Cerebellum (tissue), 4 donors: ENCODE measurements at places on chromosomes 4 and X.

DNA sequence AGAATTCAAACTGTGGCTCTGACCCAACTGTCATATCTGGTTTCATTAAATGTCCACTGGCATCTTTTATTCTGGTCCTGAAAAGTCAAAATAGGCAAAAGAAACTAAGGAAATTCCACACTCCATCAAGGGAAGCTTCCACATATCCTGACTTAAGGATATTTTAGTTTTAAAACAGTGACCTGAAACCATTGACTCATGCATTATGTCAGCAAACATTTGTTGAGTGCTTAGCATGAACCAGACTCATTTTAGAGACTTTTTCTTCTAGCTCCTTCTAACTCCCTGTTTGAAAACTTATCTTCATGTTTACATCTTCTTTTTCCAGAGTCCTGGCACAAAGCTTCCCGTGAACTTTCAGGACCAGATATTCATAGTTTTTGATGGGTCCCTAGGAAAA, 6.9 kb upstream of the CXCL1 start:
- DNase-seq, result no peak

- no peak for DNase-seq
These were observed 12.0 kb upstream of the SLC2A9 start for GRCh38 chr4:10033191-10033881.

GRCh38 chr4:47827343-47828047, 10.4 kb downstream of the CORIN start:
- no peak for DNase-seq

DNA sequence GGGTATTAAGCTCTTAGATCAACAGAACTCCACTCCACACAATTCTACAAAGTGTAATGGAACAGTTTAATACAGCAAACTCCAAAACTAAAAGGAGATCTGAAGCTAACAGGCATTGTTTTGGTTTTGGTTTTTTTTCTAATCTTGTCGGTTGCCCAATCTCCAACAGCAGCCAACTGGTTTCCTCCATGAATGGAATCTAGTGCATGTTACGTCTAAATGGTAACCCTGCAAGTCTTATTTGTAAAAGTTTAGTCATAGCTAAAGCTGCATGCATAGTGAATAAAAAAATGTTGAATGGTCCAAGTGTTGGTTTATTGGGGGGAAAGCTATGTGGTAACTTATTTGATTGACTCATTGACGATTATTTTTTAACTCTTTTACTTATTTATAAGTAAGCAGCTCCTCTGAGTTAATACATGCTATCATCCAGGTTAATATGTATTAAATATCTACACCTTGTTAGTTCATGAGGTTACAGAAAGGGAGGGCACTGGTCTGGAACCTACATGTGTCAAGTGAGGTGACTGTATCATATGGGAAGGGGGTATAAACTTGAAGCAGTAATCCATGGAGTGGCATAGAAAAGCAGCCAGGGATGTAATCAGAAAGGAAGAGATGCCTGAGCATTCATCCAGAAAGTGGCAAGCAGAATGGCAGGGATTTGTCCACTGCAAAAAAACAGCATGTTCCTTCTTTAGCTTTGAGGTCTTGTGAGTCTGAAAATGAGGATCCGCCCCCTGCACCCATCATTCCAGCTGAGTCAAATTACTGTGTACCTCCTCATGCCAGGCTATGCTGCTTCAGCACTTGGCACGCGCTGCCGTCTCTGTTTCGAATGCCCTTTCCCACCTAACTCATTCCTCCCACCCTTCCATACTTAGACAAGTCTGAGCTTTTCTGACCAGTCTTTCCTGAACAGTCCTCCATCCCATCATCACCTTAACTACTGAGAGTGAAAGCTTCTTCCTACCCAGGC, 81.7 kb downstream of the PDGFC start:
- no peak for DNase-seq

GRCh38 chr4:139535871-139536234, 20.2 kb downstream of the SETD7 start:
- no peak for DNase-seq

DNA sequence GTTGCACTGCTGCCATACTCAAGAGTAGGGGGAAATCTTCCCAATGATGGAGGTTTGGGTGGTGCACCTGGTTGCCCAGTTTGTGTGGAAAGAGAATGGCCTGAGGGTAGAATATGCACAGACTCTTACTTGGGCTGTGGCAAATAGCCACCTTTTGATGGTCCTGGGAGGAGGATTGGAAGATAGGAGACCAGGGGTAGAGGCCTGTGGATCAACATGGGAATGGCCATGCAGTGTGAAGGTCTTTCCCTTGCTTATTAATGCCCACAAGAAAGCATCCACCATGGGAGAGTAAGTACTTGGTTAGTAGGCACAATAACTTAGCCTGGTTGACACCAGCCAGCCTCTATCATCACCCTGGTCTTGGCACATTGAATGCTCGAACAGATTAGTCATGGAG, 156.8 kb upstream of the LEF1 start:
- no peak for DNase-seq

GRCh38 chr4:74111990-74112389, 13.0 kb upstream of the CXCL2 start:
- no peak for DNase-seq

DNA sequence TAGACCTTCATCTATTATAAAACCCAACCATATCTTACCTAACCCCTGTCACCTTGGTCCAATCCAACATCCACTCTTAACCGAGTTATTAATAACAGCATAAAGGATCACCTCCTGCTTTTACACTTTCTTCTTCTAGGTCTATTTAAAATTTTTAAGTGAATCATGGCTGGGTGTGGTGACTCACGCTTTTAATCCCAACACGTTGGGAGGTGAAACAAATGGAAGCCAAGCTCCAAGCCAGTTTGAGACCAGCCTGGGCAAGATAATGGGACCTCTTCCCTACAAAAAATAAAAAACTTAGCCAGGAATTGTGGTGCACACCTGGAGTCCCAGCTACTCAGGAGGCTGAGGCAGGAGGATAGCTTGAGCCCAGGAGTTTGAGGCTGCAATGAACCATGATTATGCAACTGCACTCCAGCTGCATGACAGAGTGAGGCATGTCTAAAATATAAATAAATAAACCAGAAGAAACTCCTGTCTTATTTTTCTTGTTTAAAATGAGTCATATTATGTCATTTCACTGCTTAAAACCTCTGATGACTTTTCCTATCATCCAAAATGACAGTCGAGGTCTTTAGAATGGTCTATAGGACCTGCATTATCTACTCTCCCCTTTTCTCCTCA, 188.4 kb downstream of the GASK1B start:
- DNase-seq, result no peak

DNA sequence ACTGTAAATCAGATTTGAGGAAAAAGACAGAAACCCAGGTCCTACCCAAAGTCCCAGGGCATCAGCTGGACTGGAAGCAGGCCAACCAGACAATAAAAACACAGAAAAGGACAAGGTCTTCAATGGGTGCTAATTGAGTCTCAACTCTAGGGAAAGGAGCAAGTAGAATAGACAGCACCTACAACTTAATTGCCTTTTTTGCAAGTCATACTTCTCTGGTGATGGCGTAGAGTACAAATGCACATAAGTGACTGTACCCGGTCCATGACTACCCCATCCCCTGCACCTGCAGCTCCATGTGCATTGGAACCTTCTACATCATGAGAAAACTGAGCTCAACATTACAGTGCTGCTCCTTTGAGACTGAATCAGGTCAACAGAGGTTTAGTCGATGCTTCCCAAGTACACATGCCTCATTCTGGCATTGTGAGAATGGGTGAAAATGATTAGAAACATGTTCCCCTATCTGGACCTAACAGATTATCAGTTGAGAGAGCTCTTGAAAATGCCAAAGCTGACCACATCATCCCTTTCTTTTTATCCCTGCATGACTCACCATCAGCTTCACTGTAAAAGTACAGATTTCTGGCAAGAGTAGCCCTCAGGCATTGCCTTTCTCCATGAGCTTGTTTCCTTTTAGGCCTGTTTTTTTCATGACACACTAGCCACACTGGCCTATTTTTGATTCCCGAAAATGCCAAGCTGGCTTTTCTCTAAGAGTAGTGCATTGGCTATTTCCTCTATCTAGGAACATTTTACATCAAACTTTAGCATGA, 298.3 kb downstream of the HS3ST1 start:
- peak; percentile 41 for DNase-seq

GRCh38 chrX:19627533-19627932, 112.2 kb upstream of the MAP3K15 start:
- no peak for DNase-seq

GRCh38 chr4:80010316-80010715, 62.7 kb downstream of the ANTXR2 start:
- DNase-seq, result no peak

DNA sequence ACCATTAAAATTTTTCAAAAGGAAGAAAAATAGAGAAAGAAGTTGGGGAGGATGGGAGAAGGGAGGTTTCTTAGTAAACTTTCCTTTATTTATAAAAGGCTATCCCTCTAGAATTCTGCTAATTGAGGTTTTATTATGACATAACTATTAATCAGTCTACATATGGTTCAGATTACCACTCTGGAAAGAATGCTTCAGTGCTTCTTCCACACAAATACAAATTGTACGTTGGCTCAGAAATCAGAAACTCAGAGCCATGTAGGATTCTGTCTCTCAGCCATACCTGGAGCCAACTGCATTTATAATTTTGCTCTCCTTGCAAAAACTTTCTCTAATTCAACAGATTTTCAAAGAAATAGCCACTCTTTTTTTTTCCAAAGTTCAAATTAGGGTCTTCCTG, 37.1 kb downstream of the SRPX start:
- no peak for DNase-seq

DNA sequence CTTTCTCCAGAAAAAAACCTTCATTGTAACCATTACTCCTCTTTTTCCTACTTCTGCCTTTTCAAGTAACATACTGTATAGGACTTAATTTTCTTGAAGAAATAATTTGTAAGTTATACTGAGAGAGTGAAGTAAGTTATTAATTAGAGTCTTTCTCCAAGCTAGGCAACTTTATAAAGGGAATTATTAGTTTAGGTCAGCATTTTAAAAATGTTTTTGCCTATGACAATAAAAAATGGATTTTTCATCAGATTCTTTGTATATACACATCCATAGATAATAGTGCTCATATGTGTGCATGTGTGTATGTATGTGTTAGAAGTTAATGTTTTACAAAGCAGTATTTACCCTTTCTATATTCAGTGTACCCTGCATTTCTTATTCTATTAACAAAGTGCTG, 10.4 kb upstream of the NUDT6 start:
- DNase-seq, result no peak

GRCh38 chr4:99131378-99131777, 12.7 kb downstream of the ADH4 start:
- no peak for DNase-seq

DNA sequence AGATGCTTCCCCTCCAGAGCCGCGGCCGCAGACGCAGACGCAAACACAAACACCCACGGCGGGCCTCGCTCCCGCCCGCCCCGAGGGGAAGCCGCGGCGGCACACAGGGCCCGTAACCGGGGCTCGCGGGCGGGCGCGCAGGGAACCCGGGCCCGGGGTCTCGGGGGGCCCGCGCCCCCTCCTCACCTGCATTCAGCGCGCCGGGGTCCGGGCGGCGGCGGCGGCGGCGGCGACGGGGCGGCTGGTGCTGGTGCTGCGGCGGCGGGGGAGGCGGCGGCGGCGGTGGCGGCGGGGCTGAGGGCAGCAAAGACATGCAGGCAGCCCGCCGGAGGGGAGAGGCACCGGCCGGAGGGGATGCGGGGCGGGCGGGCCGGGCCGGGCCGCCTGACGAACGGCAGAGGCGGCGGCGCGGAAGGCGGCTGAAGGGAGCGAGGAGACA, 255 bp upstream of the CNOT6L start:
- DNase-seq, result peak; percentile 55

DNA sequence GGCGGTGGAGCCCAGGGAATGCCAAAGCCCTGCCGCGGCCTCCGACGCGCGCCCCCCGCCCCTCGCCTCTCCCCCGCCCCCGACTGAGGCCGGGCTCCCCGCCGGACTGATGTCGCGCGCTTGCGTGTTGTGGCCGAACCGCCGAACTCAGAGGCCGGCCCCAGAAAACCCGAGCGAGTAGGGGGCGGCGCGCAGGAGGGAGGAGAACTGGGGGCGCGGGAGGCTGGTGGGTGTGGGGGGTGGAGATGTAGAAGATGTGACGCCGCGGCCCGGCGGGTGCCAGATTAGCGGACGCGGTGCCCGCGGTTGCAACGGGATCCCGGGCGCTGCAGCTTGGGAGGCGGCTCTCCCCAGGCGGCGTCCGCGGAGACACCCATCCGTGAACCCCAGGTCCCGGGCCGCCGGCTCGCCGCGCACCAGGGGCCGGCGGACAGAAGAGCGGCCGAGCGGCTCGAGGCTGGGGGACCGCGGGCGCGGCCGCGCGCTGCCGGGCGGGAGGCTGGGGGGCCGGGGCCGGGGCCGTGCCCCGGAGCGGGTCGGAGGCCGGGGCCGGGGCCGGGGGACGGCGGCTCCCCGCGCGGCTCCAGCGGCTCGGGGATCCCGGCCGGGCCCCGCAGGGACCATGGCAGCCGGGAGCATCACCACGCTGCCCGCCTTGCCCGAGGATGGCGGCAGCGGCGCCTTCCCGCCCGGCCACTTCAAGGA, at the start of gene FGF2:
Gene FGF2, plus strand, starts transcription at position 279 of the 705 bp plus-strand sequence. Its CDS starts 344 bp downstream, at position 623.
- peak; percentile 13 for DNase-seq

GRCh38 chr4:107862658-107863057, 37.9 kb downstream of the SGMS2 start:
- DNase-seq, result no peak

- DNase-seq, result no peak
These were observed 10.4 kb downstream of the RAB9A start for GRCh38 chrX:13699183-13699826.

GRCh38 chrX:13469963-13470684, 99.3 kb upstream of the EGFL6 start:
- no peak for DNase-seq
